NCI-H187 (cell line): ENCODE measurements at places on chromosomes 1 and 21.

GRCh38 chr21:37758982-37759381 lies 157.3 kb downstream of the KCNJ6 start:
- DNase-seq: no peak

DNA sequence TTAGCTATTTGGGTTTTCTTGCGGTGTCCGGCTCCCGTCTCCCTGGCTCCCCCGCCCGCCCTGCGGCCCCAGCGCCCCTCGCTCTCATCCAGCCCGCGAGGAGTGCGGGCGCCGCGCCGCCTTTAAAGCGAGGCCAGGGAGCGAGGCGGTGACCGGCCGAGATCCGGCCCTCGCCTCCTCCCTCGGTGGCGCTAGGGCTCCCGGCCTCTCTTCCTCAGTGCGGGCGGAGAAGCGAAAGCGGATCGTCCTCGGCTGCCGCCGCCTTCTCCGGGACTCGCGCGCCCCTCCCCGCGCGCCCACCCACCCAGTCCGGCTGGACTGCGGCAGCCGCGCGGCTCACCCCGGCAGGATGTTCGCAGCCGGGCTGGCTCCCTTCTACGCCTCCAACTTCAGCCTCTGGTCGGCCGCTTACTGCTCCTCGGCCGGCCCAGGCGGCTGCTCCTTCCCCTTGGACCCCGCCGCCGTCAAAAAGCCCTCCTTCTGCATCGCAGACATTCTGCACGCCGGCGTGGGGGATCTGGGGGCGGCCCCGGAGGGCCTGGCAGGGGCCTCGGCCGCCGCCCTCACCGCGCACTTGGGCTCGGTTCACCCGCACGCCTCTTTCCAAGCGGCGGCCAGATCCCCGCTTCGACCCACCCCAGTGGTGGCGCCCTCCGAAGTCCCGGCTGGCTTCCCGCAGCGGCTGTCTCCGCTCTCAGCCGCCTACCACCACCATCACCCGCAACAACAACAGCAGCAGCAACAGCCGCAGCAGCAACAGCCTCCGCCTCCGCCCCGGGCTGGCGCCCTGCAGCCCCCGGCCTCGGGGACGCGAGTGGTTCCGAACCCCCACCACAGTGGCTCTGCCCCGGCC lies 492 bp downstream of the HLX start:
- no peak for DNase-seq

DNA sequence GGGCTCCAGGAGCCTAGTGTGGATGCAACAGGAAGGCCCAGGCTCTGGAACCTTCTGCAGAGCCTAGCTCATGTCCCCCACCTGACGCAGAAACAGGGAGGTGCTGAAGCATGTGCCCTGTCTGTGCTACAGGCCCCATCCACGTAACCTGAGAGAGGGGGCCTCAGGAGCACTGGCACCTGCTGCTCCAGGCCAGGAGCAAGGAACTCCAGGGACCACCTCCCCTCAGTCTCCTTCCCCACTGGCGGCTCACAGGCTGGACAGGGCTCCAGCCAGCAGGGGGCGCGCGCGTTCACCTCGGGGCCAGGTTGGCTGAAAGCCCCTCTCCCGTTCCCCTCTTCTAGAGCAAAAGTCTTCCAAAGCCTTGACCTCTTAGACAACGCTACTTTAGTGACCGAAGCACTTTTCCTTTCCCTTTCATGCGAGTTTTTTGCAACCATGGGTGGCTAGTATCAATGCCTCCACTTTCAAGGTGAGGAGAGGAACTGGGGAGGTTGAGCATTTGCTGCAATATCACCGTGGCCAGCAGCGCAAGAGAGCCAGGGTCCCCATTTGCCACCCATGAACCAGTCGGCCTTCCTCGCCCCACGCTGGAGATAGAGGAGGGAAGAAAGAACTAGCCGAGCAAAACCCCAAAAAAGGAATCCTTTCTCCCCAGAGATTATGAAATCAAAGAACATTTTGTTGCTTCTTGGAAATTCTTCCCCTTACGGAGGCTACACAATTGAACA lies 52.4 kb upstream of the GPR157 start:
- no peak for DNase-seq

GRCh38 chr1:228804640-228805413 lies 69.5 kb downstream of the RHOU start:
- DNase-seq: peak; percentile 60

DNA sequence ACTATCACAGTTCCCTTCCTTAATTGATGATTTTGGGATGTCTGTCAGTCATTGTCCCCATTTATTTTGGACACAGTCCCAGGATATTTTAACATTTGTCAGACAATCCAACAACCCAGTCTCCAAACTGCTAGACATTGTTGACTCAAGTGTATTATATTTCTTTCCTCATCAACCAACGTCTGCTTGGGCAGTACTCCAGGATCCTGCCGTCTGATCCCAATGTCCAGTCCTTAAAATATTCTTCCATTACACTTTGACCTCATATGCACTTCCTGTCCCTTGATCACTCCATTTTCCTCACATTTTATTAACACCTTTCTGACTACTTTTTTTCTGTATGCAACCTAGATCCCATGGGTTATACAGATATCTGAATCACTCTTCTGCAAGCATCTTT lies 39.8 kb upstream of the KIAA0040 start:
- no peak for DNase-seq
